ENCODE measurements at places on chromosomes 6 and 20.

DNA sequence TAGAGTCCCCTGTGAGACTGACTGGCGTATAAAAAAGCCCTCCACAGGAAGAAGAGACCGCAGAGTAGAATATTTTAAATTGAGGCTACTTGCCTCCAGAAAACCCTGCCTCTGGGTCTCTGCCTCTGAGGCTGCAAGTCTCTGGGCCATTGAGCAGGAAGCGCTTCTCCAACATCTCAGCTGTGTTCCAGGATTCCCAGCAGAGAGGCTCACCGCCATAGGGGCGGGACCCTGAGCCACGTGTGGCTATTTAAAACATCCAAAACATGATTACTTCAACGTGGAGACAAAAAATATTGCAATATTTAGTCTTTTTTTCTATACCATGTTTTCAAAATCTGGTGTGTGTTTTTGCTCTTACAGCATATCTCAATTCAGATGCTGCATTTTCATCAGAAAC is 59.4 kb downstream of the GNAS-AS1 start:
- no peak for DNase-seq

DNA sequence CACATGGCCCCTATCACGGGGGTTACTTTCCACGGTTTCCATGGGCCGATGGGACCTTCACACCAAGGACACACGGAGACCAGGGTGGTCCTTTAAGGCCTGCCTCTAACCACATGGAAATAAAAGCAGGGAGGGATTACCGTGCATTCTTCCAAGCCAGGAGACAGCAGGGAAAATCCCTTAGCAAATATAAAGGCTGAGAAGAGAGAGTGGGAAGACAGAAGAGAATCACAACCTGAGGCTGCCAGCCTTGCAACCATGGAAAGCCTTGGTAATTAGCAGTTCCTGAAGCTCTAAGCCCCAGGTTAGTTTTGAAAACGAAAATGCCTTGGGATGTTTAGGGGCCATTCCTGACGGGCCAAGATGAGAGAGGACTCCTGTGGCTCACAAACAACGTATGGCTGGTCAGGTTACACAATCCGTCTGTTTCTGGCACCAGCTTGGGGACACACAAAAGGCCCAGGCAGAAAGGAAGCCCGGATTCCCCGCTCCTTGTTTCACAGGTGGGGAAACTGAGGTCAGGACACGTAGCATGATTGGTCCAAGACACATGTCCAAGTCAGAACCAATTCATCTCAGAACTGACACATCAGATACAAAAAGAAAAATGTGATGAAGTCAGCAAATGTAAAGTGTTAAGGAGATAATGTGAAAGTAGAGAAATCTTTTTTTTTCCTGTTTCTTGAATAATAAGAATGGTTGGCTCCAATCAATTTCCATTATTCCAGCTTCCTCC is 2.8 kb downstream of the PREX1 start:
- DNase-seq = no peak

DNA sequence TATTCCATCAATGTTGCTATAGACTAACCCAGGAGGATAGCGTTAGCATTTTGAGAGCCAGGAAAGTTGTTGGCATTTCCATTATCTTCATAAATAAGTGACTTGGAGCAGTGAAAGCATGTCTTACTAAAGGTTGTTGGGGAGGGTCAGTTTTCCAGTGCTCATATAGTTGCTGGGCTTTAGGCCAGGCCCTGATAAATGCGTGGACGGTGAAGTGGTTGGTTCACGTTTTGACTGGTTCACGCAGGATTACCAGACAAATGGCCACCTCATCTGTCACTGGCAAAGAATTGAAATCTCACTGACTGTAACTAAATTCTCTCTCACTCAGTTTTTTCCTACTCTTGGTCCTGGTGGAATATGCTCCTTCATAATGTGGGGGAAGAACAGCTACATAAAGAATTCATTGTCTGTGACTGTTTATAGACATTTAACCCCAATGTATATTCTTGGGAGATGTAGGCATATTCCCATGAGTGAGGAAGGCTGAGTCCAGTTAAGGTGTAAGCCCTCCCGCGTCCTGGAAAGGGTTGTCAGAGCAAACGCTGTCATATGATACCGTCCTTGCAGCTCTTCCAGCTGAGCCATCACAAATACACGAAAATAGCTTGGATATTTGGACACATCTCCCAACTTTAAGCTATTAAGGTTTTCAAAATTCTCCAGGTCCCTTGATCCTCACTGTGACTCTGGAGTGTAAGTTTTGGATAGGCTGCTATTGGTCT is 27.8 kb downstream of the LRRC1 start:
- no peak for DNase-seq

GRCh38 chr6:129242546-129242945 is 359.6 kb downstream of the LAMA2 start:
- DNase-seq = no peak

Data from HEK293T (cell line).